ENCODE measurements at places on chromosomes 7 and 10.

DNA sequence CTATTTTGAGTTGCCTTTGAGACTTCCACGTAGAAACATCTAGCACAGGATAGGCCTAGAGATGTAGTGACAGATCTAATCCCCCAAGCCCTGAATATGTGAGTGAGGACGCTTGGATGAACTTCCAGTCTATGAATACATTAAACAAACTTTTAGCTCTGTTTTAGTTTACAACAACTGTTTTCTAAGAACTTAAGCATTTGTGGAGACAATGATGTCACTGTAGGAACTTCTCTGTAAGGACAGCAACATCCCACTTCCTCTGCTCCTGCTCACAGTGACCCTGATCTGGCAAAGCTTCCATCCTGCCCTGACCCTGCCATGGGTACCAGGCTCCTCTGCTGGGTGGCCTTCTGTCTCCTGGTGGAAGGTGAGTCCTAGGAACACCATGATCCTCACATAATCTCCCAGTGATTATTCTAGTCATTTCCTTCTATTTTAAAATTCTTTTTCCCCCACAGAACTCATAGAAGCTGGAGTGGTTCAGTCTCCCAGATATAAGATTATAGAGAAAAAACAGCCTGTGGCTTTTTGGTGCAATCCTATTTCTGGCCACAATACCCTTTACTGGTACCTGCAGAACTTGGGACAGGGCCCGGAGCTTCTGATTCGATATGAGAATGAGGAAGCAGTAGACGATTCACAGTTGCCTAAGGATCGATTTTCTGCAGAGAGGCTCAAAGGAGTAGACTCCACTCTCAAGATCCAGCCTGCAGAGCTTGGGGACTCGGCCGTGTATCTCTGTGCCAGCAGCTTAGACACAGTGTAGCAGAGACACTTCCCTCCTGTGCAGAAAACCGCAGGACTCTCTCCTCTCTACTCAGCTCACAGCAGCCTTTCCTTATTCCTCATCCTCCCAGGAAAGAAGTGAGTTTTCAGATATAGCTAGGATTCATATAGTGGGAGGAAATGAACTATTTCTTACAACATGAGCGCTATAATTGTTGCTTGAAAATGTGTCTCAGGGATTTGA is 194.4 kb upstream of the PRSS1 start:
- DNase-seq, result no peak

DNA sequence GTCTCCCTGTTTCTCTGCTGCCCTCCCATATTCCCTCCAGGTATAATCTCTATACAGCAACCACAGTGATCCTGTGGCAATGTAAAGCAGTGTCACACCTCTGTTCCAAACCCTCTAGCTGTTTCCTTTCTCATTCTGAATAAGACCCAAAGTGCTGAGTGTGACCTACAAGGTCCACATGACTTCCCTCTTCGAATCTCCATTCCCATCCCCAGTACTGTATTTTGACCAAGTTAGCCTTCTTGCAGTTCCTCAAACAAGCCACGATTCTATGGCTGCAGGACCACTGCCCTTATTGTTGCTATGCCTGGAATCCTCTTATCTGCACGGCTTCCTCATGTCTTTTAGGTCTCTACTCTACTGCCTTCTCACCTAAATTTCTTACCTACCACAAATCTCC is 291.9 kb downstream of the DOCK4 start:
- DNase-seq, result no peak

- DNase-seq, result peak; percentile 38
Measured at GRCh38 chr7:43650457-43651052, 67.6 kb downstream of the STK17A start.

- no peak for DNase-seq
Measured at GRCh38 chr10:87661861-87662785, 2.4 kb downstream of the PAPSS2 start.

DNA sequence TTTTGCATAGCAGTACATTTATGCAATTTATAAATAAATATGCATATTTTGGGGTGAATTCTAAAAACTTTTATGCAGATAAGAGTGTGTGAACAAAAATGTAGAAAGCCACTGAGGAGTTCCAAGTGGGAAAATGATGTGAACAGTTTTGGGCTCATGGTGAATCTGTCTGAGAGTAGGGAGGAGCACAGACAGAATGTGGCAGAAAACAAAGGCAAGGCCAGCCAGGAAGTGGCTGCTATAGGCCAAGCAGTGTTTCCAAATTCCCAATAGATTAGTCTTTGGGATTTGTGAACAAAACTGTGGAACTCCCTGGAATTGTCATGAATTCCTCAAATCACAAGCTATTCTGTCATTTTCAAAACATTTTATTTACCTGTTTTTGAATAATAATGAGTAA is 73.6 kb upstream of the AMPH start:
- no peak for DNase-seq

DNA sequence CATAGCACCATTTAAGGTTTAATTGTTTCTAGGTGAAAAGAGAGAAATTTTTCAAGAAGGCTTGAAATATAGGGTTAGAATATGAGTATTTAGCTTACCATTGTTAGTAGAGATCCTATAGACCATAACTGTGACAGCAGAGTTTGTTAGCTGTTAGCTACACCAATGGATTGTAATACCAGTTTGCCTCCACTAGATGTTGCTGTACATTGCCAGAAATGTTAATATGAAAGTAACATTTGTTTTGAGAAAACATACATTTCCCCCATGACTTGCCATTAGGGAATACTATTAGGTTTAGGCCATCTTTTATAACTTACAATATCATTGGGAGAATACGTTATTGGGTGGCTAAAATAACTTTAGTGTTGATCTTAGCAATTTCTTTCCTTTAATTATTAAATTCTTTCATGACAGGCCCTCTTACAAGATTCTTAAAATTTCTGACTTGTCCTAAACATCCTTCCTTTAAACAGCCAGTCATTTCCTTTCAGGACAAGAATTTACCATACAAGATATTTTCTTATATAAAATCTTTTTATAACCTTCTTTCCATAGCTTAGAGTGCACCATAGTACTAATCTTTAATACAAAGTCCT is 39.5 kb downstream of the ZNF117 start:
- no peak for DNase-seq

GRCh38 chr7:145152589-145152988 is 316.7 kb upstream of the TPK1 start:
- no peak for DNase-seq

- no peak for DNase-seq
Measured at GRCh38 chr10:27153845-27154193, 365 bp downstream of the YME1L1 start.

- no peak for DNase-seq
Measured at GRCh38 chr7:119861385-119861784, 411.6 kb upstream of the KCND2 start.
